ENCODE measurements at places on chromosomes 7 and 10.

GRCh38 chr7:75984130-75985008 lies 10.0 kb downstream of the TMEM120A start:
- no peak for DNase-seq

DNA sequence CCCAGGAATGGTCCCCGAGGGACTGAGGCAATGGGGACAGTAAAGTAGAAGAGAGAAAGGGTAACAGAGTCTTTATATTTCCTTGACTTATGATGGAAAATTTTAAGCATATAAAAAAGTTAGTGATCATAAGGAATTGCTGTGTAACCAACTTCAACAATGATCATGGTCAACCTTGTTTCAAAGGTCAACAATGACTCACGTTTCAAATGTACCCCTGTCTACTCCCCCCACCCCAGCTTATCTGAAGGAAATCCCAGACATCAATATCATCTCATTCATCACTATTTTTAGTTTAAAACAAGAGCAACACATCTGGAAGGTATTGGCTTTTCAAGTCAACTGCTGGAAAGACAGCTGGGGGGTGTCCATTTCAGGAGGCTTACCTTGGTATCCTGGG lies 92.9 kb downstream of the SMURF1 start:
- DNase-seq, result no peak

GRCh38 chr7:20959281-20959680 lies 172.6 kb upstream of the SP8 start:
- no peak for DNase-seq

DNA sequence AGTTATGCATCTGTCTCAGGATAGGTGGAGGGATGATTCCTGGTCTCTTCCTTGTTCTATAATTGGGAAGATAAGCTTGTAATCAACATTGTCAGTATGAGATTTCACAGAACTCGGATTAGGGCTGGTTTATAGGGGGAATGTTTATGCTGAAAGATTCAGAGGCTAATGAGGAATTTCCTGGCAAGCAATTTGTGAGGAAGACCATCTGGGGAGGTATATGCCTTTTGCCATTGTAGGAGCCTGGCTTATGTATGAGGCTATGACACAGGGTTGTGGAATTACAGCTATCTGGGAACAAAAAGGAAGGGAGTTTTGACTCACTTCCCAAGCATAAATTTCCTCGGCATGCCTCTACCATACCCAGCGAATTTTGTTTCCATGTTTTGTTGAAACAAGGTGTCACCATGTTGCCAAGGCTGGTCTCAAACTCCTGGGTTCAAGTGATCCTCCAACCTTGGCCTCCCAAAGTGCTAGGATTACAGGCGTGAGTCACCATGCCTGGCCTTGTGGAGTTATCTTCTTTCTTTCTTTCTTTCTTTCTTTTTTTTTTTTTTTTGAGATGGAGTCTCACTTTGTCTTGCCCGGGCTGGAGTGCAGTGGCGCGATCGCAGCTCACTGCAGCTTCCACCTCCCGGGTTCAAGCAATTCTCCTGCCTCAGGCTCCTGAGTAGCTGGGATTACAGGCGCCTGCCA lies 1.6 kb upstream of the COPS6 start:
- DNase-seq, result no peak

DNA sequence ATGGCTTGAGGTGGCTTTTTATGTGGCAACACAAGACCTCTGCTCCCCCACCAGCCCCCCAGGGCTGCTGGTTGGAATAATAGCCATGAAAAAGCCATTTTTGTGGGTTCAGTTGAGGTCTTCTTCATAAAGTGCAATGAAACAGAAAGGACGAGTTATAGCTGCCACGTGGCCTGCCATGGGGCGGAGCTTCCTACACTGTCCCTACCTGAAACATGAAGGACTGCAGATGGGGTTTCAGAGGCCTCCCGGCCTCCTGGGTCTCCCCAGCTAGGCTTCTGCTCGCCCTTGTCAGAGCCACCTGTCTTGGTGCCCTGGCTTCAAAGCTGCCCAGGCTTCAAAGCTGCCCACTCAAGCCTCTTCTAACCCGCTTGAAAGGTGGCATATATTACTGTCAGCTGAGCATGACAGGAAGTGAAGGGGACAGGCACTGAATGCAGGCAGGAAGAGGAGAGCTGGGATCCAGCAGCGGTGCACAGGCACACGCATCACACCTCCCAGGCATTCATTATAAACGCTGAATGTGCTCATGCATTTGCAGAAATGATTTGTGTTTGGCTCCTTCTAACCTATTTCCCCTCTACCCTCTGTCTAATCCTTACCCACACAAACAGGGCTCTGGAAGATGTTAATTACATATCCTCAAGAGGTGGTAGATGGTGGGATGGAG lies 245.9 kb upstream of the PODXL start:
- no peak for DNase-seq

Measured in activated effector memory CD4-positive, alpha-beta T cell treated with Interleukin-2 at 50 U/mL for 16 hours (primary cell).